Type B pancreatic cell (in vitro differentiated cells): ENCODE measurements at places on chromosomes 2 and 18. TPM values are rescaled to one million over a fixed set of nuclear protein-coding genes. Genes with fewer than 3 reads are reported as not detected.

Gene MAP4K4
- total RNA-seq, result 82.0 and 166 TPM in 2 replicates

Gene NCL
- total RNA-seq, result 499 and 709 TPM in 2 replicates

Gene FAM210A
- total RNA-seq, result 16.4 and 16.9 TPM in 2 replicates

Gene SNTG2
- total RNA-seq, result 0.45 and 1.1 TPM in 2 replicates

Gene ZNF407
- total RNA-seq, result 11.3 and 14.7 TPM in 2 replicates

Gene SCG2
- 75.1 and 347 TPM in 2 replicates for total RNA-seq

Gene UGT1A8
- total RNA-seq, result 0.17 TPM in 1 of 2 replicates, not detected in the other

Gene ARHGAP28
- total RNA-seq, result 17.6 and 104 TPM in 2 replicates

Gene KYNU
- total RNA-seq, result 0.53 and 1.8 TPM in 2 replicates

Gene G6PC2
- 2.1 and 2.8 TPM in 2 replicates for total RNA-seq

Gene SH2D6
- 0.97 TPM in 1 of 2 replicates, not detected in the other for total RNA-seq

Gene NCKAP5
- 7.7 and 11.2 TPM in 2 replicates for total RNA-seq

Gene AQP4
- total RNA-seq, result 1.6 and 2.8 TPM in 2 replicates

Gene CCDC85A
- total RNA-seq, result 2.1 and 5.4 TPM in 2 replicates

Gene RAPGEF4
- total RNA-seq, result 4.3 and 4.4 TPM in 2 replicates

Gene VIL1
- total RNA-seq, result 64.6 and 142 TPM in 2 replicates

Gene CCDC74A
- total RNA-seq, result 19.9 and 26.0 TPM in 2 replicates

Gene MERTK
- 25.7 and 48.4 TPM in 2 replicates for total RNA-seq

Gene SIX3
- 0.68 TPM in 1 of 2 replicates, not detected in the other for total RNA-seq

Gene SPHKAP
- 0.51 TPM in 1 of 2 replicates, not detected in the other for total RNA-seq

Gene IL1RN
- total RNA-seq, result 11.0 and 20.5 TPM in 2 replicates

Gene SFT2D3
- total RNA-seq, result 10.7 and 12.5 TPM in 2 replicates

Gene ABCG5
- total RNA-seq, result 0.10 and 0.36 TPM in 2 replicates

Gene DDX1
- 97.3 and 111 TPM in 2 replicates for total RNA-seq

Gene FRZB
- 3.6 and 17.1 TPM in 2 replicates for total RNA-seq

Gene TANC1
- 56.9 and 138 TPM in 2 replicates for total RNA-seq

Gene NFATC1
- 2.7 and 6.1 TPM in 2 replicates for total RNA-seq

Gene TGFA
- total RNA-seq, result 6.8 and 21.0 TPM in 2 replicates
